GM23248 (cell line): ENCODE measurements at places on chromosomes 11 and 22. TPM values are rescaled to one million over a fixed set of nuclear protein-coding genes. Genes with fewer than 3 reads are reported as not detected.

The ARVCF gene
- 1.1 and 1.2 TPM in 2 replicates for polyA plus RNA-seq

The CRELD2 gene
- 78.4 and 80.0 TPM in 2 replicates for polyA plus RNA-seq

DNA sequence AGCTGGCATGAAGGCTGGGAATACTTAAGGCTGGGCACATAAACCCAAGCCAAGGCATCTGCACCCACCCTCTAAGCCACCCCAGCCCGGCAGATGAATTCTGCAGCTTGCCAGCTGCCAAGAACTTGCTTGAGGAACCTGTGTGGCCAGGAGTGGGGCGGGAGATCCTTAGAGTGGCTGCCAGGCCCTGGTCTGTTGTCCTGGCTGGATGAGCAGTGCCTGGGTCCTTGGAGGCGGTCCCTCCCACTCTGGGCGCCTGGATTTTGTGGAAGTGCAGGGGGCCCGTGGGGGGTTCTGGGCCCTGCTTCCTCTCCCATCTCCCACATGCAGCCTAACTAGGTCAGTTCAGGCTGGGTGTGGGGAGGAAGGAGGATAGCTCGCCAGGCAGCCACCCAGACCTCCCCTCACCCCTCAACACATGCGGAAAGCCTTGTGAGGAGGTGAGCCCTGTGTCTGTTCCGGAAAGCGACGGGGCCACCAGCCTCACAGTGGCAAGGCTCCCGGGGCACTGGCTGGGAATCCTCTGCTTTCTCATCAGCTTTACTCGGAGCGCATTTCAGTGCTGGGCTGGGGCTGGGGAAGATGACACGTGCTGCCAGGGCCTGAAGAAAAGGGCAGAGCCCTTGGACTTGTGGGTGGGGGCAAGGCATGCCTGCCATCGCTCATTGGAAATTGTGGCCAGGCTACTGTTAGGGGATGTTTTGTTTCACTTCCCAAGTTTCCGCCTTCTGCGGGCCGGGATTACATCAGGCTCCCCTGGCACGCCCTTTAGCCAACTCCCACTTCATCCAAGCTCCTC is 8.4 kb downstream of the DAGLA start:
- DNase-seq: peak; percentile 87

- DNase-seq: no peak
These were observed 7.3 kb downstream of the PANX2 start for GRCh38 chr22:50177537-50178470.

DNA sequence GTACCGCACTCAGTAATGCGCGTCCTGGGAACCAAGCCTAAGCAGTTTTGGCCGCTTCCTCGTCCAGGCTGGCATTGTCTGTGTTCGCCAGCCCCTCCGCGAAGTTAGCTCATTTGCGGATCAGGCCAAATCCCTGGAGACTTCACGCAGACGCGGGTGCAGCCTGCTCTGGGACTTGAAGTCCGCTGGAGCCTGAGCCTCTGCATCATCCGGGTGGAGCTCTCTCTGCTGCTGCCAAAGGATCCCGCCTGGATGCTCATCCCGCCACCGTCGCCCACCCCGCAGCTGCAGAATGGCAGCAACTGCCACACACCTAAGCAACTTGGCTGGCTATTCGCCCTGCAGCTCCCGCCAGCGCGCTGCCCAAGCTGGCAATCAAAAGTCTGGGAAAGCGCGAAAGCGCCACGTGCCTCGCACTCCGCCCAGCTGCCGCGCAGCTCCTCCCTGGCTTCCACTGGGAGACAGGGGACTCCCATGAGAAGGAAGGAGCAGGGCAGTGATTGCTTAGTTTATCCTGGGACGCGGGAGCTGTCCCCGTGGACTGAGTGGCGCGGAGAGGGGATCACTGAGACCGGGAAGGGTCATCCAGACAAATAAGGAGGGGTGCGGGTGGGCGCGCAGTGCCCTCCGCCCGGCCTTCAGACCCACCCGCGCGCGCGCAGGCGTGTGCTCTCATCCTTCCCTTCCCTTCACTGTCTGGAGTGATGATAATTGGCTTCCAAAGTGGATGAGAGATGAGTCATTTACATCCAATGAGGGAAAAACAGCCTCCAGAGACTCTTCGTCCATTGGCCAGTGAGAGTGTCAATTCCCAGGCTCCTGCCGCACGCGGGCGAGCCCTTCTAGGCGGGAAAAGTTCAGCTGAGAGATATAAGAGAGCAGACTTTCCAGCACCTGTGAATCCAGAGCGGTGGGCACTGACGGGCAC is 23.2 kb upstream of the GLYATL1B start:
- DNase-seq: no peak

DNA sequence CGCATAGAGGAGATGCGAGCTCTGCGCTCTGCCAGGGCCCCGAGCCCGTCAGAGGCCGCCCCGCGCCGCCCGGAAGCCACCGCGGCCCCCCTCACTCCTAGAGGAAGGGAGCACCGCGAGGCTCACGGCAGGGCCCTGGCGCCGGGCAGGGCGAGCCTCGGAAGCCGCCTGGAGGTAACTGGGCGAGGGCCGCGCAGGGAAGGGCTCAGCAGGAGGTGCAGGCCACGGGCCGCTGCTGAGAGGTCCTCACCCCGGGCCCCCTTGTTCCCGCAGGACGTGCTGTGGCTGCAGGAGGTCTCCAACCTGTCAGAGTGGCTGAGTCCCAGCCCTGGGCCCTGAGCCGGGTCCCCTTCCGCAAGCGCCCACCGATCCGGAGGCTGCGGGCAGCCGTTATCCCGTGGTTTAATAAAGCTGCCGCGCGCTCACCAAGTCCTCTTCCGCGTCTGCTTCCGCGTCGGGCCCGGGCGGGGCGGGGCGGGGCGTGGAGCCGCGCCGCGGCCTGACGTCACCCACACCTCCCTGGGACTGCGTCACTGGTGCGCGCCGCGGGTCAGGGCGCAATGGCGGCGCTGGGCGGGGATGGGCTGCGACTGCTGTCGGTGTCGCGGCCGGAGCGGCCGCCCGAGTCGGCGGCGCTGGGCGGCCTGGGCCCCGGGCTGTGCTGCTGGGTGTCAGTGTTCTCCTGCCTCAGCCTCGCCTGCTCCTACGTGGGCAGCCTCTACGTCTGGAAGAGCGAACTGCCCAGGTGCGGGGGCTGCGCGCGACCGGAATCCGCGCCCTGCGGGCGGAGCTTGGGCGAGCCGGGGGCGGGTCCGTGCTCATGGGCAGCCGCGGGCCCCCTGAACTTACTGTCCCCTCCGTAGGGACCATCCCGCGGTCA is at the start of gene RCE1:
RCE1 (plus strand) TSS at position 546 of the 880 bp plus-strand sequence; CDS start at position 561, 15 bp downstream.
- peak; percentile 95 for DNase-seq

DNA sequence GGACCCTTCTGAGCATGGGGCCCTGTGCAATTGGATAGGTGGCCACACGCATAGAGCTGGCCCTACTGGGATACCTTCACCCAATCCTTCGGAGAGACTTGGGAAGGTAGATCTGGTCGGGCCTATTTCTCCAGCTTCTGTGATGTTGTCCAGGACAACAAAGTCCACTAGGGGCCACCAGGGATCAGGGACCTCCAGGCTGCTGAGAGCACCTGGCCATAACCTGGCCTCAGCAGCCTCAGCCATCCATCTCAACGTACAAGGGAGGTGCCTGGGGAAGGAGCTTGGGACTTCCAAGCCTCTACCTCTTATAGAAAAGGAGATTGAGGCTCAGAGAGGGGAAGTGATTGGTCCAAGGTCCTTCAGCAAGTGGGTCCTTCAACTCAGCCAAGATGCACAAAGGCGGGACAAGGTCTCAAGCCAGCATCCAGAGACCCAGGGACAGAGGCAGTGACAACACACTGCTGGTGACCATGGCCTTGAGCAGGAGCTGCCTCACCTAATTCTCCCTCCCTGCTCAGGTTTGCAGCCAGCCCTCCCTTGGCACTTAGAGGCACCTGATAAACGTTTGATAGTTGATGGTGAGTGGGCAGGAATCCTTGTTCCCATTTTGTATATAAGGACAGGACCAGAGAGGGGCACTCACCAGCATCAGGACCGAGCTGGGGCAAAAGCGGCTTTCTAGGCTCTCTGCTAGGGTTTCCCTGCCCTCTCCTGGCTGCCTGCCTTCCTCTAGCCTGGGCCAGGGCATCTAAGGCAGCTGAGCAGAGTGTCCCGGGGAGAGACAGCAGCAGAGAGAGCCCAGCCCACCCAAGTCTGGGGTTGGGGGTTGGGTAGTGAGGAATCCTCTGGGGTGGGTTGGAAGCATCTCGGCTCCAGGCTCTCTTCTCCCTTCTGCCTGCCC is 4.5 kb downstream of the RAC2 start:
- DNase-seq: no peak

GRCh38 chr11:47270331-47271271 is 668 bp downstream of the MADD start:
- peak; percentile 70 for DNase-seq

GRCh38 chr11:2924821-2925675 is 4.2 kb downstream of the PHLDA2 start:
- no peak for DNase-seq

DNA sequence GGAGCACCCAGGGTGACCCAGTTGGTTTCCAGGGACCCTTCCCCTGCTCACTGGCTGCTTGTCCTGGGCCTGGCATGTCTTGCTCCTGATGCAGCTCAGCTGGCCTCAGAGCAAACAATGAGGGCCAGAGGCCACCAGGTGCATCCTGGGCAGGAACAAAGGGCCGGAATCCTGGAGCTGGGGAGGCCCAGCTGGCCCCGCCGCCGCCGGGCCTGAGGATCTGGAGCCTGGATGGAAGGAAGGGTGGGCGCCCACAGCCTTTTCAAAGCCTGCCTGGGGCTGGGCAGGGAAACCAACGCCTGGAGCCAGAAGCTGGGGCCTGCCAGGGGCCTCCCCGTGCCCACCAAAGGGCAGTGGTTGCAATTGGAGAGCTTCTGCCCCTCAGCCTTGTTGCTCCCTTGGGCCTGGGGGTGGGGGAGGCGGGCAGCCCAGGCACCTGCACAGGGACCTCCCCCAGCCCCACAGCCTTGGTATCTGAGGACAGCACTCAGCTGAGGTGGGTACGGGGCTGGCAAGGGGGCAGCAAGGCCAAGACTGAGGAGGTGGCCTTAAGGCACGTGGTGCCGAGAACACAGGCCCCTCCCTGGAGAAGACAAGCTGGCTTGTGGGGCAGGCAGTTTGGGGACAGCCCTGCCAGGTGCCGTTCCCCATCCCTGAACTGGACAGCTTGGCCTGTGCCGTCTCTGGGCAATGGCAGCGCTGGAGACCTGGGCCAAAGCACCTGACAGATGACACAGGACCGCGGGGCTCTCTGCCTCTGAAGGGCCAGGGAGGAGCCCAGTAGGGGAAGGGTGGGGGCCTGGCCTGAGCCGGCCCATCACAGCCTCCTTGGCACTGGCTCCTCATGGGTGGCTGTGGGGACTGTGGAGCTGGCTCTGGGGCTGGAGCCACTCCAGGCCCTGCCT is 7.1 kb upstream of the ADORA2A start:
- no peak for DNase-seq

DNA sequence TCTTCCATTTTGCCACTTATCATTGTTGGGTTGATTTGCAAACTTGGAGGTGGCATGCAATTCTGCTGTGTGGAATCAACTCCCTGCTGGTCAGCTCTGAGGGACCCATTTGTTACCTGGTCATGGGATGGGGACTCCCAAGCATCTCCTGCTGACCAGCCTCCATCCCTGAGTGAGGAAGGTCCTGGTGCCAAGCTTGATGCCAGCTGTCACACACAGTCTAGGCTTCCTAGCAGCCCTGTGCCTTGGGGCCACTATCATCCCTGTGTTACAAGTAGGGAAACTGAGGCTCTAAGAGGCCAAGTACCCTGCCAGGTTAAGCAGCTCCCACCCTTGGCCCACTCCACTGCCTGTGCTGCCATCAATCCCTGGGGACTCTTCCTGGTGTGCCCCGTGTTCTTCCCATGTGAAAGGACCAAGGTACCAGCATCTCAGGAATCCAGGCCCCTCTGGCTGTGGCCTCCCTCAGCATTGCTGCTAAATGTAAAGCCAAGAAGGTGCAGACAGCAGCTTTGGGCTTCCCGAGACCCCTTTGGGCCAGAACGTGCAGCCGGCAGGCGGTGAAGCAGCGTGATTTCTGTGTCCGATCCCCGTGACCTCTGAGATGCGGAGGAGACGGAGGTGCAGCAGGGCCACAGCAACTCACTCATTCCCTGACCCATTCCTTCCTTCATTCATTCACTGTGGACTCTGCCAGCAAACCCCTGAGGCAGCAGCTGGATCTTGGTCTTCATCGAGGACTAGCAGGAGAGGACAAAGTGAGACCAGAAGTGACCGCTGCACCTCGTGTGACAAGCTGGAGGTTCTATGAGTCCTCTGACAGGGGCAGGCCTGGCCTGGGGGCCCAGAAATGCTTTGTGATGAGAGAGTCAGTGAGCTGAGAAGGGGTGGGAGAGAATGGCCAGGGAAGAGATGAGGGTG is 49.7 kb downstream of the MYEOV start:
- no peak for DNase-seq

DNA sequence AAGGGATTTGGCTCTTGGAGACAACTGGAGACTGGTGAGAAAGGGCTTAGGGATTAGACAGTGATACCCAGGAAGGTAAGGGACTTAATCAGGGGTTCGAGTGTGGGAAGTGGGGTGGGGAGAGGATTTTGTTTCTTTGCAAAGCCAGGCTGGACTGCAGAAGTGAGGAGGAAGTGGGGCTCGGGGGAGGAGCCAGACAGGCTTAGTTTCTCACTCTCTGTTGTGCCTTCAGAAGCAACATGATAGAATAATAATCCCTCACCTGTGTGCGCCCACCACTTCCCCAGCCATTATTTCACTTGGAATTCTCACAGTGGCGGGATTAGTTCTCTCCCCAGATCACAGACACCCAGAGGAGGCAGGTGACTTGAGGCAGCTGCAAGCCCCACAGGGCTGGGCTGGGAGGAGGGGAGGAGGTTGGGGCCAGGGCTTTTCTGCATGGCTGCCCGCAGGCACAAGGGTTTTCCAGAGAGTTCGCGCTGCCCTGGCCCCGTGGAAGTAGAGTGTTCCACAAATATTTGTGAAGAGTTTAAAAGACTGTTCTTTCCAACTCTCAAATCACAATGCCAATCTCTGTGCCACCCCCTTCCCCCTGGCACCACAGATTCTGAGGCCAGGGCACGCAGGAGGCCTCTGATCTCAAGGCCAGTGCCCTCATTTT is 4.0 kb upstream of the SEC14L2 start:
- DNase-seq: peak; percentile 40

GRCh38 chr11:12390687-12391110 is 13.3 kb downstream of the PARVA start:
- no peak for DNase-seq

DNA sequence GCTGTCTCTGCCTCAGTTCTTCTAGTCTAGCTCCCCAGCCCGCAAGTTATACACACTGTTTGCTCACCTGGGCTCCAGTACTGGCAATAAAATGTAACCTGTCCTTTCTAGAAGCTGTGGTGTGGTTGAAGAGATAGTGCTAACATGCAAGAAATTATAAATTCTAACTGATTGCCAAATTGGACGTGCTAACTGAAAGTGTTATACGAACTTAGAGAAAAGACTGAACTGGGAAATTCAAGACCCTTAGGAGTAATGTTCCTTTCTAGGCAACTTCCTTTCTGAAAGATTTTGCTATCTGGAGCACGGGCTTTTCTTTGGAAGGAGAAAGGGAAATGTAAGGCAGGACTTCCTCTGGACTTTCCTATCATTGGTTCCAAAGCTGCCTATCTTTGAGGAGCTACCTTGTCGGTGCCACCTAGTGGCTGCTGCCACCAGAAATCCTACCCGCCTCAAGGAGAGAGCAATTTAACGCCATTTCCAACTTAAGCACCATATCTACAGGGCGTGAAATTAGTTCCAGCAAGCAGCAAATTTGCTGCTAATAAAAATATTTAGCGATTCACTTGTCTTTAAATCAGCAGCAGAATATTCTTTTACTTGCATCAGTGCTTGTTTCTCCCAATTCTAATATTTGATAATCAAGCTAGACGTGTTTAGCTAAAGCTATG is 12.7 kb upstream of the TMEM218 start:
- peak; percentile 64 for DNase-seq

GRCh38 chr11:8192016-8192895 is 23.4 kb upstream of the RIC3 start:
- DNase-seq: peak; percentile 77

- DNase-seq: no peak
These were observed 45.8 kb upstream of the SLN start for GRCh38 chr11:107757661-107758060.
